ENCODE measurements at places on chromosomes 1 and 21.

- no peak for DNase-seq
Measured at GRCh38 chr1:148333875-148334338, 149.2 kb downstream of the PPIAL4G start.

- no peak for DNase-seq
Measured at GRCh38 chr1:221644663-221645258, 97.1 kb downstream of the DUSP10 start.

DNA sequence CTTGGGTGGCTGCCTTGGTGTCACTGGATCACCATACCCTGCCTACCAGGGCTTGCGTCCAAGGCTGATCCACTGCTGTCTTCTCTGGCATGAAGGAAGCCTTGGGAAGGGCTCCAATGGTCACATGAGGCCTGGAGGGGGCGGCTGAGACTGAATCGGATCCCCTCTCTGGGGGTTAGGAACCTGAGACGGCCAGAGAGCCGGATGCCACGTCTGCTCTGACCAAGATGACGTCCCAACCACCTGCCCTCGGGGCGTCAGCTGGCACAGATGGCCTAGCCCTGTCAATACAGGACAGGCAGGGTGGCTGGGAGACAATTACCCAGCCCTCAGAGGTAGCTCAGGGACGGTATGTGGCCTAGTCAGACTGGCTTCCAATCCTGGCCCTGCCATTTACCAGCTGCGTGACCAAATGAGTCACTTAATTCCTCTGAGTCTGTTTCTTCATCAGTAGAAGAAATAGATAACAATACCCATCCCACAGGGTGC is 5.4 kb downstream of the TRIM62 start:
- no peak for DNase-seq

DNA sequence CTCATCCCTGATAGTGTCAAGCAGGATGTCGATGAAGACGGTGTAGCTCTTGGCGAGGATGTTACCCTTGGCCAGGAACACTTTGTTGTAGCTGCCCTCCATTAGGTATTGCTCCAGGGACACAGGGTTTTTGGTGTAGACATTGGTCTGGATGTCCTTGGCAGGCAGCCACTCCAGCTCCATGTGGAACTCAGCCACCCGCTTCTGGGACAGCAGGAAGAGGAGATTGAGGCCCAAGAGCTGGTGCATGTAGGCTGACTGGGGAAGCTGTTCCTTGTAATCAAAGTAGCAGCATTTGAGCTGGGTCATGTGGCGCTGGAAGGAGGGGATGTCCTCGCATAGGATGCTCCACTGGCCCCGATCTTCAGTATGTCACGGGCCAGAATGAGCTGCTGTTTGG is 9.5 kb downstream of the IL6R start:
- DNase-seq, result no peak

DNA sequence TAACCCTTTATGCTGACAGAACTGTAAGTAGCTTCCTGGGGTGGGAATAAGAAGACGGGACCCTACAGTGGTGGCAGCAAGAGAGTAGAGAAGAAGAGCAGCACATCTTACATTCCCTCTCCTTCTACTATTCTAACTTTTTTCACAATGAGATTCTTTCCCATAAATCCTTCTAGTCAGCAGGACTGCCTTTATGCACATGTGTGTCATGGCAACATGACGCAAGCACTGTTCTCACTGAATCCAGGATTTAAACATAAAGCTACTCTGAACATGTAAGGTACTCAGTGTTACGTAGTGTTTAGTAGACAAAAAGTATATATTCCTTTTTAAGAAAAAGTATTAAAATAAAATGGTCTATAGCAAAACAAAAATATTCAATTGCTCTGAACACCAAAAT is 309.7 kb upstream of the LYPLAL1 start:
- no peak for DNase-seq

- DNase-seq, result no peak
Measured at GRCh38 chr1:96236156-96236739, 485.3 kb upstream of the PTBP2 start.

- DNase-seq, result no peak
Measured at GRCh38 chr1:30807318-30808066, 49.9 kb upstream of the LAPTM5 start.
